ENCODE measurements at places on chromosomes 16 and 17. TPM values are rescaled to one million over a fixed set of nuclear protein-coding genes. Genes with fewer than 3 reads are reported as not detected.

CFDP1 gene
- 22.3 TPM for polyA plus RNA-seq

GRCh38 chr17:59972778-59973177 lies 8.2 kb upstream of the RNFT1 start:
- no peaks in the 10 kb centered on the region for H3K4me1 ChIP-seq
- H3K27ac ChIP-seq, result no peak overlapping the region
- no peak overlapping the region for H3K4me3 ChIP-seq
- DNase-seq, result no peak
- no peaks in the 10 kb centered on the region for H3K27me3 ChIP-seq

- H3K4me1 ChIP-seq, result no peaks in the 10 kb centered on the region
- H3K4me3 ChIP-seq, result no peak overlapping the region
- no peaks in the 10 kb centered on the region for H3K36me3 ChIP-seq
- H3K27ac ChIP-seq, result no peak overlapping the region
- H3K27me3 ChIP-seq, result no peaks in the 10 kb centered on the region
Observed at GRCh38 chr16:72164691-72165090, 7.3 kb downstream of the PMFBP1 start.

GRCh38 chr16:89360760-89361435 lies 129.5 kb downstream of the ANKRD11 start:
- H3K27ac ChIP-seq, result peak overlapping the region; percentile 92
- H3K27me3 ChIP-seq, result no peaks in the 10 kb centered on the region
- H3K4me1 ChIP-seq, result peaks cover 61% of the 10 kb centered on the region
- DNase-seq, result no peak

DNA sequence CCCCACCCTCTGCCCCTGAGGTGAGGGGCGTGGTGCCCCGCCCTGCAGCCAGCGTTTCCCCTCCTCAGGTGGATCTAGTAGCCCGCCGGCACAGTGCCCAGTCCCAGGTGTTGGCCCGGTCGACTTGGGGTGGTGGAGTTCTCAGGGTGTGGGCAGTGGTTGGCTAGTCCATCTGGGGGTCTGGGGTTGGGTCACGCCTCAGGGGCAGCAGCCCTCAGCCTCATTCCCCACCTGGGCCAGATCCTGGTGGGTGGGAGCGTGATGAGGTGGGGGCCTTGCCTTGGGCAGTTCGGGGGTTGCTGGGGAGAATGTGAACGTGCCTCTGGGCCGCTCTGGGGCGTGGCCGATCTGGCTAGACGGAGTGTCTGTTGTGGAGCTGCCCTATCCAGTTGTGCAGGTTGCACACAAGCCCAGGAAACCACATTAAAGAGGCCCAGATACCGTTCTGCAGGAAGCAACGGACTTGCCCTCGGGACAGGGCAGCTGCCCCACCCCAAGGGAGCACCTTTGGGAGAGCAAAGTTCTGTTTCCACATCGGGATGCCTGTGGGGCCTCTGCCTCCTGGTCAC lies 32.0 kb downstream of the GSE1 start:
- H3K27me3 ChIP-seq, result peaks cover 17% of the 10 kb centered on the region
- H3K4me3 ChIP-seq, result no peak overlapping the region
- no peak for DNase-seq
- peaks cover 15% of the 10 kb centered on the region for H3K4me1 ChIP-seq

Measured in keratinocyte (primary cell).